ENCODE measurements at places on chromosomes 4 and X. TPM values are rescaled to one million over a fixed set of nuclear protein-coding genes. Genes with fewer than 3 reads are reported as not detected.

GRCh38 chr4:174279433-174280155 lies 3.9 kb downstream of the FBXO8 start:
- H3K4me3 ChIP-seq = no peak overlapping the region
- no peaks in the 10 kb centered on the region for H3K4me1 ChIP-seq
- H3K27me3 ChIP-seq = no peaks in the 10 kb centered on the region
- no peak overlapping the region for H3K27ac ChIP-seq
- H3K36me3 ChIP-seq = no peaks in the 10 kb centered on the region

DNA sequence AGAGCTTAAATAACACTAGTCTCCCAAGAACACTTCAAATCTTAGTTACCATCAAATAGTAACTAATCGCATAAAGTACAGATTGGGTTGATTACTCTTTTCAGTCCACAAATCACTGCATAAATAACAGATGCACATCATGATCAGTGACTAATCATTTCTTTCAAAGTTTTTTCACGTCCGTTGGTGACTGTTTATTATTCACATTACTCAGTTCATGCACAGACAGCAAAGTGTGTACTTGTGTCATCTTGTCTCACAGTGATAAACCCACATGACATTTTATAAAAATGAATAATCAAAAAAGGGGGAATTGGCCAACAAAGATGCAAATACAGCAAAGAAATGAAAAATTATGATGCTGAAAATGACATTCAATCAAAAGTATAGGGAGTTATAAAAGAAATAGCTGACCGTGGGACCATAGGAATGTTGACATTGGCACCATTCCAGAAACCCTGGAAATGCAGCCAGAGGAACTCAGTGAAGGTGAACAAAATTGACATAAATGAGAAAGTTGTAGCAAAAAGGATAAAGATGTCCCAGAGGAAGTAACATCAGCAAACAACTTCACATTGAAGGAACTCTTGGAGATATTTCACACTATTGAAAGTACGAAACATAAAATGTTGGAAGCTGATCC lies 161.5 kb downstream of the SOX3 start:
- no peak for DNase-seq
- H3K27me3 ChIP-seq = no peaks in the 10 kb centered on the region
- H3K27ac ChIP-seq = no peak overlapping the region
- no peak overlapping the region for H3K4me3 ChIP-seq
- no peaks in the 10 kb centered on the region for H3K36me3 ChIP-seq

IL1RAPL1 gene
- polyA plus RNA-seq = 0.34 TPM

- no peak for DNase-seq
- no peak overlapping the region for H3K27ac ChIP-seq
- H3K4me1 ChIP-seq = no peaks in the 10 kb centered on the region
- no peaks in the 10 kb centered on the region for H3K27me3 ChIP-seq
- H3K4me3 ChIP-seq = no peak overlapping the region
Observed at GRCh38 chr4:176125063-176125462, 59.4 kb downstream of the WDR17 start.

HPSE gene
- 2.3 TPM for polyA plus RNA-seq

DNA sequence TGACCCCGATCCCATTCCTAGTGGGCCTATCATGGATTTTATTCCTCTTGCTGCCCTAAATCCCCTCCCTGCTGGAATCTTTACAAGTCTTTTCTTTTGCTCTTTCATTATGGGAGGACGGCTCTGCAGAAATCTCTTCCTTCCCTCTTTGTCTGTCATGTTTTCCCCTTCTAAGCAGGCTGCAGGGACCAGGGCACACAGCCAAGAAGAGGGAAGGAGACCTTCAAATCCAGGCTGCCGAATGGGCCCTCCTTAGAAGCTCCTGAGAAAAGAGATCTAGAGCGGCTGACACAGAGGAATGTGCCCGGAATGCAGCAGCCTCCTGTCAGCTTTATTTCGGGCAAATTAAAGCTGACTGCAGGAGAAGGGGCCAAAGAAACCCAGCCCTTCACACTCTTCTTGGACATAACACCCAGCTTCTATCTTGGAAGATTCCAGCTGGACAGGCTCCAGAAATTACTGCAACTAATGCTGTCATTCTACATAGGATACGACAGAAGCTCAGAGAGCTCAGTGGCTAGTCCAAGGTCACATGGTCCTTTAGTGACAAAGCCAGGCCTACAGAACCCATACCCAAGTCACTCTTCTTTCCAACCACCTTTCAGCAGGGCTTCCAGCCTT lies 187.8 kb upstream of the NHS start:
- no peaks in the 10 kb centered on the region for H3K27me3 ChIP-seq
- DNase-seq = no peak
- no peaks in the 10 kb centered on the region for H3K36me3 ChIP-seq
- H3K4me1 ChIP-seq = no peaks in the 10 kb centered on the region

COL4A6 gene
- 6.8 TPM for polyA plus RNA-seq

AFF2 gene
- polyA plus RNA-seq = 1.6 TPM

SGCB gene
- polyA plus RNA-seq = 28.8 TPM

- no peak for DNase-seq
- no peaks in the 10 kb centered on the region for H3K36me3 ChIP-seq
- no peaks in the 10 kb centered on the region for H3K27me3 ChIP-seq
- no peaks in the 10 kb centered on the region for H3K4me1 ChIP-seq
- no peak overlapping the region for H3K4me3 ChIP-seq
Observed at GRCh38 chr4:143253166-143253565, 68.4 kb downstream of the USP38 start.

DNA sequence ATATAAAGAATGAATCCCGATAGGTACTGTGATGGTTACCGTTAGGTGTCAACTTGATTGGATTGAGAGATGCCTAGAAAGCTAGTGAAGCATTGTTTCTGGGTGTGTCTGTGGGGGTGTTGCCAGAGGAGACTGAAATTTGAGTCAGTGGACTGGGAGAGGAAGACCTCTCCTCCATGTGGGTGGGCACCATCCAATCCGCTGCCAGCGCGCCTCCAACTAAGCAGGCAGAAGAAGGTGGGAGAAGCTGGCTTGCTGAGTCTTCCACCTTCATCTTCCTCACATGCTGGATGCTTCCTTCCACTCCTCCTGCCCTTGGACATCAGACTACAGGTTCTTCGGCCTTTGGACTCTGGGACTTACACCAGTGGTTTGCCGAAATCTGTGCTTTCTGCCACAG lies 40.1 kb downstream of the WFS1 start:
- no peaks in the 10 kb centered on the region for H3K4me1 ChIP-seq
- no peak overlapping the region for H3K4me3 ChIP-seq
- H3K36me3 ChIP-seq = peaks cover under 1% of the 10 kb centered on the region

RBM46 gene
- 0.06 TPM for polyA plus RNA-seq

SSX2B gene
- polyA plus RNA-seq = not detected

USP27X gene
- 6.5 TPM for polyA plus RNA-seq

DNA sequence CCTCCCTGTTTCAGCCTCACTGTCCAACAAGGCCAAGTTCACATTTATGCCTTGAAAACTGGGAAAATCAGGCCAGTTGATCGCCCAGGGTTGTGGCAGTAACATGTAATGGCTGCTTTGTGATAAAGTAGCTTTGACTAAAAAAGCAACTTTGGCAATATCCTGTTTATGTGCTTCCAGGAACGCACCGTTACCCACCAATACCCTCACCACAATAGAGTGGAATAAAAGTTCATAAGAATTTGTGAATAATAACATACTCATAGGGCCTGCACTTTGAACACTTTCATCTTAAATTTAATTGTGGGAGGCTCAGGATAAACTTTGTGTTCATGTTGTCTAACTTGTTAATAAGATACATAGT lies 80.7 kb upstream of the MAML3 start:
- no peak overlapping the region for H3K27ac ChIP-seq
- H3K4me1 ChIP-seq = peaks cover 17% of the 10 kb centered on the region
- no peaks in the 10 kb centered on the region for H3K36me3 ChIP-seq
- H3K4me3 ChIP-seq = no peak overlapping the region
- no peaks in the 10 kb centered on the region for H3K27me3 ChIP-seq
- no peak for DNase-seq

GRCh38 chr4:48681856-48682255 lies 98.2 kb downstream of the FRYL start:
- H3K4me1 ChIP-seq = no peaks in the 10 kb centered on the region
- peak; percentile 73 for DNase-seq
- H3K27ac ChIP-seq = peak overlapping the region; percentile 68
- no peaks in the 10 kb centered on the region for H3K27me3 ChIP-seq
- H3K4me3 ChIP-seq = no peak overlapping the region

SCML2 gene
- 6.1 TPM for polyA plus RNA-seq

ZNF718 gene
- 5.2 TPM for polyA plus RNA-seq

EVC gene
- 4.6 TPM for polyA plus RNA-seq

DNA sequence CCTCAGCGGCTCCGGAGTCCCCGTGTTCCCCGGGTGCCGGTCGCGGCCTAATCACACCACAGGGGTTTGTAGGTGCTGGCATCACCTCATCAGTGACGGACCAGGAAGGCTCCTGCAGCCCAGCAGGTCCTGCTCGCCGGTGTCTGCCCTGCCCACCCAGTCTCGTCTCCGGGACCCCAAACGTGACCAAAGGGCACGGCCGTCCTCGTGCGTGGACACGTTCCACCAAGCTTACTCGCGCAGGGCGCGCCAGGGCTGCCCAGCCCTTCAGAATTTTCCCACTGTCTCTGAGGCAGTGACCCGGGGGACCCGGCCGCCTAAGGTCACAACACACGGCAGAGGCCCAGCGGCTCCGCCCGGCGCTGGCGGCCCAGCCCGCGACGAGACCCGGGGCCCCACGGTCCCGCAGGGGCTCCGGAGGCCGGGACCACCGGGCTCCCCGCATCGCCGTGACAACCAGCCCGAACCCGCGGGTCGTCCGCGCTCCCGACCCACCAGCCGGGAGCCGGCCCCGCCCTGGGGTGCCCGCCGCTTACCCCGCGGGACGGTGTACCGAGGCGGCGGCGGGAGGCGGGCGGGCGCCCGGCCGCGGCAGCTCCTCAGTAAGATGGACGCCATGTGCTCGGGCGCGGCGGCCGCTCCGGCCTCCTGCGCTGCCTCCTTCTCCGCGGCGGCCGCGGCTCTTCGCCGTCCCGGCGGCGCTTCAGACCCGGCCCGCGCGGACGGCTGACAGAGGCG lies 454 bp downstream of the LETM1 start:
- peak overlapping the region; percentile 62 for H3K4me3 ChIP-seq
- H3K27me3 ChIP-seq = no peaks in the 10 kb centered on the region
- H3K27ac ChIP-seq = no peak overlapping the region
- peak; percentile 53 for DNase-seq
- H3K36me3 ChIP-seq = no peaks in the 10 kb centered on the region
- H3K4me1 ChIP-seq = peaks cover 26% of the 10 kb centered on the region

SLC25A53 gene
- 10.7 TPM for polyA plus RNA-seq

TBC1D1 gene
- 116 TPM for polyA plus RNA-seq

WDR17 gene
- 3.2 TPM for polyA plus RNA-seq

DNA sequence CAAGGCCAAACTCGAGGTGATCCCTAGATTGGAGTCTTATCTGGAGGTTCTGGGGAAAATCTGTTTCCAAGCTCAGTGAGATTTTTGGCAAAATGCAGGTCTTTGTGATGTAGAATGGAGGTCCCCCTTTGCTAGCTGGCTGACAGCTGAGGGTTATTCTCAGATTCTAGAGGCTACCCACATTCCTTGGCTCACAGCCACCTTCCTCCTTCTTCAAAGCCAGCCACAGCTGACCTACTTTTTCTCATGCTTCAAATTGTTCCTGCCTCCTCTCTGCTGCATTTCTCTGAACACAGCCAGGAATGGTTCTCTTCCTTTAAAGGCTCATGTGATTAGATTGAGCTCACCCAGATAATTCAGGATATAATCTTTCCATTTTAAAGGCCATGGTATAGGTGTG lies 86.9 kb downstream of the VCX3A start:
- H3K4me1 ChIP-seq = no peaks in the 10 kb centered on the region
- no peak for DNase-seq
- H3K27ac ChIP-seq = no peak overlapping the region
- no peak overlapping the region for H3K4me3 ChIP-seq
- H3K36me3 ChIP-seq = no peaks in the 10 kb centered on the region

GRCh38 chr4:72430050-72430449 lies 139.0 kb downstream of the ADAMTS3 start:
- no peak overlapping the region for H3K27ac ChIP-seq
- DNase-seq = no peak
- no peaks in the 10 kb centered on the region for H3K36me3 ChIP-seq
- no peaks in the 10 kb centered on the region for H3K27me3 ChIP-seq
- no peaks in the 10 kb centered on the region for H3K4me1 ChIP-seq

SHROOM2 gene
- polyA plus RNA-seq = 7.0 TPM

DNA sequence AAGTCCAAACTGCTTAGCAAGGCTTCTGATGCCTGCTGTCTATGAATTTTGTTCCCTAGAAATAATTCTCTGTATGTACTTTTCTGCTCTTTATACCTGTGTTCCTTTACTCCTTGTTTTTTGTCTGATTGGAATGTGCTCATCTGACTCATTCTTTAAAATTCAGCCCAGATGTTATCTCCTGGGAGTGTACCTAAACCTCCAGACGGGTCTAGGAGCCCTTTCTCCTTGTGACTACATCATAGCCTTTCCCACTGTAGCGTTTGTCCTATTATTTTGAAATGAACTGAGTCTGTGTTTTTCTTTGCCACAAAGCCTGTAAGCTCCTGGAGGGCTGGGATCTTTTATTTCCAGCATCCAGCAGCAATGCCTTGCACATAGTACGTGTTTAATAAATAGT lies 26.3 kb downstream of the POLA1 start:
- H3K27me3 ChIP-seq = no peaks in the 10 kb centered on the region
- H3K36me3 ChIP-seq = peaks cover 30% of the 10 kb centered on the region
- no peaks in the 10 kb centered on the region for H3K4me1 ChIP-seq
- no peak overlapping the region for H3K4me3 ChIP-seq
- no peak for DNase-seq

DNA sequence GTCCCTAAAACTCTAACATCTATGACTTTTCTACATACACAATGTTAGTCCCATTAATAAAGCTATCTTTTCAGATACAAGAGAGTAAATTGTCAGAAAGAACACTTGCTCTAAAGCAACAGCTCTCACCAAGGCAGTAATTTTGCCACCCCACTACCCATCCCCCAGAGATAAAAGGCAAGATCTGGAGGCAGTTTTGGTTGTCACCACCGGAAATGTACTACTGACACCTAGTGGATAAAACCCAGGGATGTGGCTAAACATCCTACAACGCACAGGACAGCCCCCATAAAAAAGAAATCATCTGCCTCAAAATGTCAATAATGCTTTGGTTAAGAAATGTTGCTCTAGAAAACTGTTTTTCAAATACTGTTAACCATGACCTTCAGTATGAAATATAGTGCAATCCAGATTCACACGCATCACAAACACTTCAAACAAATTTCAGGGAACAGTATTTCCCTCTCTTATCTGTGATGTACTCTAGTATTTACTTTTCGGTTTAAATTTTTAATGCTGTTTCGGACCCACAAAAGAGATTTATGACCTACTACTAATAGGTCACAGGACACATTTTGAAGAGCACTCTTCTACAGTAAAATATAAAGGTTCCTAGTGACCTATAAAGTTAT lies 5.1 kb downstream of the FBXL5 start:
- no peak overlapping the region for H3K27ac ChIP-seq
- no peaks in the 10 kb centered on the region for H3K27me3 ChIP-seq
- H3K4me3 ChIP-seq = no peak overlapping the region
- H3K4me1 ChIP-seq = peaks cover 12% of the 10 kb centered on the region

IL9R gene
- 0.48 TPM for polyA plus RNA-seq

MAP9 gene
- polyA plus RNA-seq = 7.4 TPM

DNA sequence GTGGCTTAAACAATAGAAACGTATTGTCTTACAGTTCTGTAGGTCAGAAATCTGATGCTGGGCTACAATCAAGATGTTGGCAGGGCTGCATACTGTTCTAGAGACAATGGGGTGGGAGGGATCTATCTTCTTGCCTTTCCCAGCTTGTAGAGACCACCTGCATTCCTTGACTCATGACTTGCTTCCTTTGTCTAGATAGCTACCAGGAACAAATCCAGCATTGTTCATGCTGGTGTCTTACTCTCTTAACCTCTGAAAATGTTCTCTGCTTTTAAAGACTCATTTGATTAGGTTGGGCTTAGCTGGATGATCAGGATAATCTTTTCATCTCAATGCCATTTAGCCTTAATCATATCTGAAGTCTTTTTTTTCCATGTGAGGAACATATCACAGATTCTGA lies 169.0 kb downstream of the ZNF330 start:
- H3K36me3 ChIP-seq = no peaks in the 10 kb centered on the region
- no peak for DNase-seq
- H3K27me3 ChIP-seq = no peaks in the 10 kb centered on the region
- H3K4me1 ChIP-seq = no peaks in the 10 kb centered on the region
